Fibroblast of skin of left quadriceps (primary cell): ENCODE measurements at places on chromosomes 2 and 18.

DNA sequence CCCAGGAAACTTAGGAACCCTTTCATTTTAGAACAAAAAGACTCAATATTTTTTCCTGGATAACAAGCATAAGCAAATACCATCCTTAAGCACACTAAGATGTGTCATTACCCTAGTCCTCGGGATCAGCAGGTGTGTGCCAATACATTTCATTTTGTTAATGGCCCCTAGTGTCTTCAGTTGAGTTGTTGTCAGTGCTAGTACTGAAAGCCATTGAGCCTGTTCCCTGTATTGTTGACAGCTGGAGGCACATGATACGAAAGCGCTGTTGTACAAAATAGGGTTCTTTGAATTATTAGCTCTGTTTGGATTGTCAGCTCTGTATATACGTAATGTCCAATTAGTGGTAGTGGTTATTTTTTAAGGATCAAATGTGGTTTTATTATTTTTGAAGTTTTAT, 29.5 kb downstream of the VAPA start:
- no peak for DNase-seq

DNA sequence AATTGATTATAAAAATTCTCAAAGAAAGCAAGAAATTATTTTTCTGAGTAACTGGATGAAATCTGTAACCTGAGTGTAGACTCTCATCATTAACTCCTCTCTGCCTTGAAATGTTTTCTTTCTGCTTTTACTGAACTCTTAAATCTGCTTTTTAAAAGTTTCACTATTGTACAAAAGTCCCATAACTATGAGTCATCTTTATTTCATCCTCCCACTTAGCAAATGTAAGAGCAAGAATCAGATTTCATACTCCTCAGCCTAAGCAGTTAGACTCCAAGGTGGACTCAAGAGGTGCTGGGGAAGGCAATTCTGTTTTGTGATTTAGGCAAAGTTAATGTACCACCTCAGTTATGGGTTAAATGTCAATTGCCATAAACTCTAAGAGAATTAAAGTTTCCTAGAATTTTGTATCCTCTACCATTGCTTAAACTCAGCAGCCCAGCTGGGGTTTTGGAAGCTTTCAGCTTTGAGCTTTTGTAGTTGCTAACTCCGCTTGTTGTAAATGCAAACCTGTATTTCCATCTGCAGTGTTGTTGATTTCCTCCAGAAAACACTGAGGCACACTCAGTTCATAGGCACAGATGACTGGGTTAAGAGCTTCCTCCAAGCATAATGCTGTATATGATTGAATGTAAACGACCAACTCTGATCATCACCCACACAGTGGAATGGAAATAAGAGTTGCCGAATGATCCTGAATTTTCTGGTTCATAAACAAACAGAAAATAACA, 268.8 kb downstream of the ARHGAP15 start:
- peak; percentile 5 for DNase-seq

DNA sequence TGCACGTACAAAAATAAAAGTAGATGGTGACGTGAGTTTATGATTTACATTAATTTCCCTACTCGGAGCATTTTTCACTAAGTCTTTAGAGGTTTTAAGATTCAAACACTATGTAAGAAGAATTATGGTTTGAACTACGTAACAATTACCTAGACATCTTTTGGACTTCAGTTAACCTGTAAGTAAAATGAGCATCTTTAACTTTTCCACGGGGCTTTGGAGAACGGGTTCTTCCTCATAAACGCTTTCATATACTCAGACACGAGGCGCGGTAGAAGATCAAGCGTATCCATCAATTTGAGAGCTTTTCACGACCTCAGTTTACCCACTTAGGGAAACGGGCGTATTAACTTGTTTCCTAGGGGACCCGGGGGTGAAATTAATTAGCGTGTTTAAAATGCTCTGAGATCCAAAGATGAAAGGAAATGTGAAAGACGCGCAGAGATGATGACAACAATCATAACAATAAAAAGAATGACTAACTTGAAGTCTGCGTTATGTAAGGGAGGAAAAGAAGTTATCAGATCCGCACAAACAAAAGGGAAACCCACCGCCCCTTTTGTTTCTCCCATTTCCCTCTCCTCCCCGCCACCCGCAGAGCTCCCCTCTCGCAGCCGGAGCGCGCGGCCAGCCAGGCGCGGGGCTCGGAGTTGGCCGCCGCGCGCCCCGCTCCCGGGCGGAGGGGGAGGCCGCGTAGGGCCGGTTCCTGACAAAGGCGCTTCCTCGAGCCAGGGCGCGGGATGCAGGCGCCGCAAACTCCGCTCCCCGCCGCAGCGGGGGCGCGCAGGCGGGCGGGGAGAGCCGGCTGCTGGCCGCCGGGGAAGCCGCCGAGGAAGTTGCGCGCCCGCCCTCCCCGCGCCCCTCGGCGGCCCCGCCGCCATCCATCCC, 807 bp downstream of the PELI1 start:
- DNase-seq = no peak

- DNase-seq = no peak
These were observed 322.4 kb downstream of the ADCYAP1 start for GRCh38 chr18:1227025-1227424.

GRCh38 chr2:28338046-28338817, 54.4 kb upstream of the FOSL2 start:
- peak; percentile 92 for DNase-seq

DNA sequence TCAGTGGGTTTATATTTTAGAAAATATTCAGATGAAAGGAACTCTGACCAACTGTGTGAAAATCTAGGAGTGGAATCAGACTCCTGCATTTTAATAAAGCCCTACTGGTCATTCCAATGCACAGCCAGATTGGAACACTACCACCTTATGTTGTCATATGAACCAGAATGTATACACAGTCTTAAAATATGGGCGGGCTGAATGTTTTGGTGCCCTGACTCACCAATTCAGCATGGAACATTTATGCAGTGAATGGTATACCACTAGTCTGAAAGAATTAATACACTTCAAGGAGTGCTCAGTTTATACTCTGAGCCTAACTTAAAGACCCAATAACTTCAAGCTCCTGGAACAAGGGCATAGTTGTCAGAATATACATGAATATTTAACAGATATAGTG, 280.9 kb upstream of the TCF4 start:
- no peak for DNase-seq

DNA sequence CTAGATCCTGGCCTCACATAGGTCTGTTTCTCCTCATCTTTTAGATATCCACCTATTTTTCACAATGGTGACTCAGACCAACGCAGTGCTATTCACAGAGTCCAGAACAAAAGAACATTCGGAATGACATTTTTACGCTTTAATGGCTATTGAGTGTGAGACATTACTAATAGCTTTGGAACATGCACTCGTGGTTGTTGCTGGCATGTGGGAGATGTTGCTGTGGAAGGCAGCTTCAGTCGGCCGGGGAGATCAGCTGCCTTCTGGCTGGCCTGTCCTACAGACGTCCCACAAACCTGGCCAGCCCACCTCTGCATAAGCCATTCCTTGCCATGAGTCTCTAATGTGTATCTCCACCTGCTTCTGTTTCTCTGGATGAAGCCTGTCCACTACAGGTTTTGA, 3.4 kb downstream of the MBP start:
- peak; percentile 40 for DNase-seq
